ENCODE measurements at places on chromosomes 6 and 20.

GRCh38 chr6:119065382-119065781, 13.1 kb downstream of the FAM184A start:
- DNase-seq = no peak

DNA sequence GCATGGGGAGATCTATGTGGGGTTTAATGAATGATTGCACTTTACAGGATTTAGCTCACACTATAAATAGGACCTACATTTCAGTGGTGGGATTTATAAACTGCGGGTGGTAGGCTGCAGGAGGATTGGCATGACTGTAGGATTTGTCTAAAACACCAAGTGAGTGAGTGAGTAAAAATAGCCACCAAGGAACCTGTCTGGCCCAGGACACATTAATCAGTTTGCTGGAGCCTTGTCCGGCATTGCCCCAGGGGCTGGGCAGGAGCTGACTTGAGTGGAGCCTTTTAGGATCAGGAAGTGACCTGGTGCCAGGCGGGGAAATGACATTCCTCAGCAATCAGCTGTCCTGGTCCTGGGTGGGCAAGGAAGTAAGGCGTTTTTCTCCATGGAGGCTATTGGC, 278.7 kb upstream of the PRND start:
- DNase-seq = no peak

GRCh38 chr6:133202610-133203343, 38.4 kb upstream of the EYA4 start:
- DNase-seq = no peak

DNA sequence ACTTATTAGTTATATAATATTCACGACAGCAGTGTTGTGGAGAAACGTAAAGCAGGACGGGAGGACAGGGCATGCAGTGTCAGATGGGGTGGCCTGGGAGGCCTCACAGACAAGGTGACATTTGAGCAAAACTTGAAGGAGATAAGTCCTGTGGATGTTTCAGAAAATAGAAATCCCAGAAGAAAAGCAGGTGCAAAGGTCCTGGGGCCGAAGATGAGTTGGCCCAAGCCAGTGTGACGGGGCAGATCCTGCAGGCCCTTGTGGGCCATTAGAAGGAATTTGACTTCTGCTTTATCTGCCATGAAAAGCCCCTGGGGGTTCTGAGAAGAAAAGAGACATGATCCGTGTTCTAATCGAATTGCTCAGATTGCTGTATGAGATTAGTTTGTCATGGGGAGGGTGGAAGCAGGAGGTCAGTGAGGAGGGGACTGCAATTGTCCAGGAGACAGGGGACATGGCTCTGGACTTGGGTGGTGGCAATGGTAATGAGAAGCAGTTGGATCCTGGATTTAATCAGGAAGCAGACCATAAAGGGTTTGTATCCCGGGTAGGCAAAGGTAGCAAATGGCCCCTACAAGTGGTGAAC, 437.4 kb upstream of the SULF2 start:
- no peak for DNase-seq
